ENCODE measurements at places on chromosomes 1 and 21. TPM values are rescaled to one million over a fixed set of nuclear protein-coding genes. Genes with fewer than 3 reads are reported as not detected.

- no peak for DNase-seq
These were observed 198.1 kb upstream of the USP24 start for GRCh38 chr1:55413286-55413685.

GRCh38 chr1:153032677-153033308 is 1.8 kb downstream of the SPRR1B start:
- no peak for DNase-seq

GRCh38 chr1:210438928-210439841 is 110.5 kb downstream of the HHAT start:
- no peak for DNase-seq

PDZK1IP1 gene
- not detected for total RNA-seq

GRCh38 chr1:84164161-84164560 is 20.1 kb downstream of the PRKACB start:
- DNase-seq, result no peak

KCNJ10 gene
- total RNA-seq, result 0.29 TPM

DNA sequence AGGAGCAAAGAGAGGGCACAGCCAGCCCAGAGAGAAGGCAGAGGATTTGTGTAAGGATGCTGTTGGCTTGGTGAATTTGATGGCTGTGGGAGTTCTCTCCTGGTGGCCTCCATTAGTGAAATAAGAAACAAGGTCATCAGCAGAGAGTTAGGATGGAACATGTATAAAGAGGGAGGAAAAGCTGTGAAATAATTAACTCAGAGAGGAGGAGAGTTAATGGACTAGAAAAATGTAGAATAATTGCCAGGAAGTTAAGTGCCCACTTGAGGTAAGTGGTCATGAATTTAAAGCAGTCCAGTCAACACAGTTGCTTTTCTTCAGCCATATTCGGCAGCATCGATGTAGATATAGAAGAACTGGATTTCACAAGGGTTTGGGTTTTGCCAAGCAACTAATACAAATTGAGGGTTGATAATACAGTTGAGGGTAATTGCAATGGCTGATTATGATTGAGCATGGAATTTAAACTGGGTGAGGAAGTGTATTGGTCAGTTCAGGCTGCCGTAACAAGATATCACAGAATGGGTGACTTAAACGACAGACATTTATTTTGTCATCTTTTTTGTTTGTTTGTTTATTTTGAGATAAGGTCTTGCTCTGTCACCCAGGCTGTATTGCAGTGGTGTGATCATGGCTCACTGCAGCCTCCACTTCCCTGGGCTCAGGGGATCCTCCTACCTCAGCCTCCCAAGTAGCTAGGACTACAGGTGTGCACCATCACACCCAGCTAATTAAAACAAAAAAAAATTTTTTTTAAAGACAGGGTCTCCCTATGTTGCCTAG is 31.7 kb upstream of the KLF17 start:
- no peak for DNase-seq

DNA sequence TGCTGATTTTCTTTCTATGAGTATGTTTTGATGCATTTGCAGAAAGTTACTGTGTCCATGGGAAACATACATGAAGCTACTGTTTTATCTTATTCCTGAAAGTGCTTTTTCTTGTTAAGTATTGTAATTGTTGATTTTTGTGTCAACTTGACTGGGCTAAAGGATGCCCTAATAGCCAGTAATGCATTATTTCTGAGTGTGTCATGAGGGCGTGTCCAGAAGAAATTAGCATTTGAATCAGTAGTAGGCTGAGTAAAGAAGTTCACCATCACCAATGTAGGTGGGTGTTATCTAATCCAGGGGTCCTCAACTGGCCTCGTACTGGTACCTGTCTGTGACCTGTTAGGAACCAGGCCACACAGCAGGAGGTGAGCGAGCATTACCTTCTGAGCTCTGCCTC is 760.2 kb downstream of the PLA2G4A start:
- DNase-seq, result no peak

CASQ2 gene
- not detected for total RNA-seq

PAPPA2 gene
- 0.13 TPM for total RNA-seq
